ENCODE measurements at places on chromosomes 12 and 14.
A peak's percentile ranks its signal among the peaks of the same experiment; 100 is the strongest.

GRCh38 chr12:126523891-126524290 lies 1458.7 kb downstream of the AACS start:
- DNase-seq, result no peak

DNA sequence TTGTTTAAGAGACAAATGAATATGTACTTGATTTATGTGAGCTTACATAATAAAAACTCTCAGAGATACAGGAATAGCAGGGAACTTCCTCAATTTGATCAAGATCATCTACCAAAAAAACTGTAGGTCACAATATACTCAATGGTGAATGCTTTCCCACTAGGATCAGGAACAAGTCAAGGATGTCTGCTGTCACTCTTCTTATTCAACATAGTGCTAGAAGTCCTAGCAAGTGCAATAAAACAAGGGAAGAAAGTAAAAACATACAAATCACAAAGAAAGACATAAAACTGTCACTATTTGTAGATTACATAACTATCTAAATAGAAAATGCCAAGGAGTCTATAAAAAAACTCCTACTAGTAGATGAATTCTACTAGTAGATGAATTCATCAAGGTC lies 41.9 kb upstream of the PAWR start:
- no peak for DNase-seq

- DNase-seq, result no peak
Observed at GRCh38 chr12:85507456-85507855, 227.4 kb downstream of the ALX1 start.

DNA sequence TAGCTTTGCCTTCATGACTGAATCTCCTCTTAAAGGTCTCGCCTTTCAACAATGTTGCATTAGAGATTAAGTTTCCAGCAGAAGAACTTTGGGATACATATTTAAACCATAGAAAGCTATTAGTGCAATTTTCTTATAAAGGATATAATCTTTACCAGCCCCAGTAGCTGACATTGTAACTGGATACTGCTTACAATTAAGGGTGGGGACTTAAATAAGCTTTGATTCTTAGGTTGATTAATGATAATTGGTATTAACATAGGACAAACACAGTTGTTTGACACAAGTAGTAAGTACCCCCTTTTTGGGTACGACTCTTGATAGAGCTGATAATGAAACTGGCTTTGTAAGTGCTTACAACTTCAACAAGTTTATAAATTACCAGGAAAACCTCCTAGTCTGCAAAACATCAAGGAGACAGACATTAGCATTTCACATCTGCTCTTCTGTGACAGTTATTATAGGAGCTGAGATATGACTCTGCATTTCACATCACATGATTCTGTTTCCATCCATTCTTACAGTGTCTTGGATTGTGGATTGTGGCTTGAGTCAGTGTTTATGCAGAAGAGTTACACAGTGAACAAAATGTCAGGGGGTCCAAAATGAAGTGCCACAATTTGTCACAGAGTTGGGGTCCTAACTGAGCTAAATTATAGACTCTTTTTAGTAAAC lies 249.1 kb upstream of the E2F7 start:
- no peak for DNase-seq

DNA sequence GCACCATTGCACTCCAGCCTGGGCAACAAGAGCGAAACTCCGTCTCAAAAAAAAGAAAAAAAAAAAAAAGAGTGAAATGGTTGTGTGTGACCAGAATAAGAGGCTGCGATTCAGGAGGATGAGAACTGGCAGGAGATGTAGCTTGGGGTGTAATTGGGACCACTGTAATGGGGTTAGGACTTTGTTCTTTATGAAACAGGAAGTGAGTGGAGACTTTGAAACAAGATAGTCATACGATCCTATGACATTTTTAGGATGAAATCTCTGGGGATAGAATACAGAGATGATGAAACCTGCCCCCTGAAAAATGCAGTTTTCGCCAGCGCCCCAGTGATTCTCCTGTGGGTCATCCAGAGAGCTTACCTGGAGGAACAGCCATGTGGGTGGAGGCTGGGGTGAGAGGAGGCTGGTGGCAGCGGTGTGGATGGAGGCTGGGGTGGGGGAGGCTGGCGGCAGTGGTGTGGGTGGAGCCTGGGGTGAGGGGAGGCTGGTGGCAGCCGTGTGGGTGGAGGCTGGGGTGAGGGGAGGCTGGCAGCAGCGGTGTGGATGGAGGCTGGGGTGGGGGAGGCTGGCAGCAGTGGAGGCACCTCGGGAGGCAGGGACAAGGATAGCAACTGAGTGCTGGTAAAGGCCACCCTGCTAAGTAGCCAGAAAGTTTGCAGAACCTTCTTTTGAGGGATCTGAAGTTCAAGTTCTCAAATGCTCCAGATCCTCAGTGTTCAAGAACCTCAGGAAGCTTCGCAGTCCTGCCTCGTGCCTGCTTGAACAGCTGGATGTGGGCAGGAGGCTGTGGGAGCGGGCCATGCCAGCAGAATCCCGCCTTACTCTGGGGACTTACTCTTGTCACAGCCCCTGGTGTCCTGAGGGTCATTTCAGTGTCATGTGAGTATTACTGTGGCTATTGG lies 20.2 kb downstream of the FBXL14 start:
- DNase-seq, result no peak

GRCh38 chr12:123231931-123232330 lies 1.0 kb downstream of the MPHOSPH9 start:
- no peak for DNase-seq

GRCh38 chr14:88005978-88006851 lies 1.3 kb downstream of the GPR65 start:
- DNase-seq, result no peak

DNA sequence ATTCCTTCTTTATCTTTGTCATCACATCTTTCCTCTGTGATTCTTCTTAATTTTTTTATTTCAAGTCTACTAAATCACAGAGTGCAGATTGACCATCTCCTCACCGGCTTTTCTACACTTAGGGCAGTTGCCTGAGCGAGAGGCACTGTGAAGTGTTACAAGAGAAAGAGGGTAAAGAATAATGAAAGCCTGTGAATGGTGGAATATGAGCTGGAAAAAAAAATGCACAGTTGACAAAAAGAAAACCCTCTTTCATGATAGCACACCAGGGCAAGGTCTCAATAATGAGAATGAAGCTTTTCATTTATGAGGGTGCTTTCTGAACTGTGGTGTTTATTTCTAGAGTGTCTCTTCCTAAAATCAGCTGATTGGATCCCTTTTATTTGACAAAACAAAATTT lies 106.2 kb upstream of the PDE3A start:
- no peak for DNase-seq

- no peak for DNase-seq
Observed at GRCh38 chr14:68797121-68797670, 4.3 kb upstream of the ZFP36L1 start.

- no peak for DNase-seq
Observed at GRCh38 chr14:65880507-65880906, 468.0 kb downstream of the FUT8 start.

DNA sequence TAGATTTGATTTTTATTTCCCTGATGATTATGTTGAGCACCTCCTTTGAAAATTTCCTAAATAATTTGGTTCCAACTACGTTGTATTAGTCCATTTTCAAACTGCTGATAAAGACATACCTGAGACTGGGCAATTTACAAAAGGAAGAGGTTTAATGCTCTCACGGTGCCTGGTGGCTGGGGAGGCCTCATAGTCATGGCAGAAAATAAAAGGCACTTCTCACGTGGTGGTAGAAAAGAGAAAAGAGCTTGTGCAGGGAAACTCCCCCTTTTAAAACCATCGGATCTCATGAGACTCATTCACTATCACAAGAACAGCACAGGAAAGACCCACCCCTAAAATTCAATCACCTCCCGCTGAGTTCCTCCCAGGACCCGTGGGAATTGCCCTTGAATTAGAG lies 372.3 kb downstream of the RPL10L start:
- no peak for DNase-seq

DNA sequence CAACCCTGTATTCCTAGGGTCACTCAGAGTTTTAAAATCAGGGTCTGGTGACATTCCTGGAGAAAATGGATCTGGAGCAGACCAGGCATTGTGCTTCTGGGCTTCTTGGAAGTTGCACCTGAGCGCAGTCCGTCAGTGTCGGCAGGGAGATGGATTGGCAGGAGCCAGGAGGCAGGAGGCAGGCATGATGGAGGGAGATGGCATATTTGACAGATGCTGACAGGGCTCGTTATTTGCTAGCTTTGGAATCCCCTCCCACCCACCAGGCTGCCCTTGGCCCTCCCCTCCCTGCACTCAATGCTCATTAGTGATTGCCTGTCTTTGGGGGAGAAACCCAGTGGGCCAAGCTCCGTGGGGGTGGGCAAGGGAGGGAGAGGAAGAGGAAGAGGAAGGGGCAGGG lies 4.7 kb downstream of the CISTR start:
- no peak for DNase-seq

DNA sequence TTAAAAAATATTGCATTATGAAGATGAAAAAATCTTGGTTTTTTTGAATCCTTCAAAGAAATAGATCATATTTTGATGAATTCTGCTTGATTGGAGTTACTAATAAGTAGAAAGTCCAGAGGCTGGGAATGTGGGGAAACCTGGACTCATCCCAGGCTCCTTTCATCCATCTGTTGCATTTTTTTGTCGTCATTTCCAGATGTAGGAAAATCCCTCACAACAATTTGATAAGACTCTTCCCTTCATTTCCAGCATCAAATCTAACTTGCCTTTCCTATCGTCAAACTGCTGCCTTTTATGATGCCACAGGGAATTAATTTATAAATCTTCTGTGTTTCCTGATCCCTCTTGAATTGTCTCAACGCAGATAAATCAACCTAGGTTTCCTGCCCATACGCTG lies 211.6 kb downstream of the FBXL14 start:
- no peak for DNase-seq

DNA sequence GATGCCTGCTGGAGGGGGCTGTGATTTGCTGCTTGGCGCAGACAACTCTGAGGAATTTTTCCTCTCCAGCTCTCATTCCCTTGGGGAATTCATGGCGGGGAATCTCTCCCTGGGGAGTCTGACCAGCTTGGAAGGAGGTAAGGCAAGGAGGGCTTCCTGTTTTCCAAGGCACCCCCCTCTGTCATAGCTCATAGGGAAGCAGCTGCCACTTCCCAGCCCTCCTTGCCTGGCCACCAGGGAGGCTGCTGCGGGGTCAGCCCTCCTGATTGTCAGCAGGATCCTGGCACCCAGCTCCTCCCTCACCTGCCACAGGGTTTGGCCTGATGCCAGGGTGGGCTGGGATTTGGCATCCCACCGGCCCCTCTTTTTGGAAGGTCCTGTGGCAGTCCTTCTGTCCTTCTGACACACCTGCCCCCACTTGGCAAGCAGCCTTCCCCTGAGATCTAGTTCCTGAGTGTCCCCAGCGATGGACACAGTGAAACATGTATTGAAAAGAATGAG lies 74.9 kb downstream of the TSPAN9 start:
- peak; percentile 30 for DNase-seq

DNA sequence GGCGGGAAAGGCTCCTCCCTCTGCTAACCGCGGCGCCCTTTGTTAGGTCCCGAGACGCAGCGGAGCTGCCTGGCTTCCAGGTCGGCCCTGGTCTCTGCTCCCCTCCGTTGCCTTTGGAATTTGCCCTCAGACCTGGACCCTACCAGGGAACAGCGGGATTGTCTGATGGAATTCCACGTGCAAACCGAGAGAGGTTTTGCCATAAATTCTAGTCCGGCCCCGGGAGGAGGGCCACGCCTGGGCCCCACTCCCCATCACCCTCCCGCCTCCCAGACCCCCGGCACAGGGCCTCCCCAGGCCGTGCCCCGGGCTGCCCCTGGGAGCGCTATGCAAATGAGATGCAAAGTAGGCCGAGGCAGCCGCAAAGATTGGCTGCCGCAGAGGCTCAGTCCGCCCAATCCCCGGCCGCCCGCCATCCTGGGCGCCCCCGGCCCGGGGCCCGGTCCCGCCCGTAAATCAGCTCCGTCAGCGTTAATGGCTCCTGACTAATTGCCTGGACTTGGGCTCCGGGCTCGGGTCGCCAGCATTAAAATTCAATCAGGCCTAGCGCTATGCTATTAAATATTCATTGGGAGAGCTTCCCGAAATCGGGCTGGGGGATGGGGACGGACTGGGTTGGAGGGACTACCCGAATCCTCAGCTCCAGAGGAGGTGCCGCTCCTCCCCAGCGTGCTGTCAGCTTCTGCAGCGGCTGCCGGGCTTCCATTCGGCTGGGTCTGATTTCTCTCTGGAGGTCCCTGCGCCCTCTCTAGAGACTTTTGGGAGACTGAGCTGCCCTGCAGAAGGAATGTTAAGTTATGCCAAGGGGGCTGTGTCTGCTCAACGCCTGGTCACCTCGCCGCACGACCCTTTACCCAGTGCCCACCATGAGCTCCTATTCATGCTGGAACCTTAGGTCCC lies 15.7 kb upstream of the FIGNL2 start:
- DNase-seq, result peak; percentile 85

- peak; percentile 69 for DNase-seq
Observed at GRCh38 chr12:124655698-124656516, 88.5 kb upstream of the NCOR2 start.

GRCh38 chr12:108313241-108313605 lies 25.9 kb downstream of the CMKLR1 start:
- DNase-seq, result no peak

GRCh38 chr12:105018012-105018411 lies 31.9 kb downstream of the NOPCHAP1 start:
- no peak for DNase-seq

- DNase-seq, result no peak
Observed at GRCh38 chr12:53006810-53007309, 604 bp downstream of the EIF4B start.

- DNase-seq, result no peak
Observed at GRCh38 chr14:31286456-31287293, 79.1 kb upstream of the HECTD1 start.

DNA sequence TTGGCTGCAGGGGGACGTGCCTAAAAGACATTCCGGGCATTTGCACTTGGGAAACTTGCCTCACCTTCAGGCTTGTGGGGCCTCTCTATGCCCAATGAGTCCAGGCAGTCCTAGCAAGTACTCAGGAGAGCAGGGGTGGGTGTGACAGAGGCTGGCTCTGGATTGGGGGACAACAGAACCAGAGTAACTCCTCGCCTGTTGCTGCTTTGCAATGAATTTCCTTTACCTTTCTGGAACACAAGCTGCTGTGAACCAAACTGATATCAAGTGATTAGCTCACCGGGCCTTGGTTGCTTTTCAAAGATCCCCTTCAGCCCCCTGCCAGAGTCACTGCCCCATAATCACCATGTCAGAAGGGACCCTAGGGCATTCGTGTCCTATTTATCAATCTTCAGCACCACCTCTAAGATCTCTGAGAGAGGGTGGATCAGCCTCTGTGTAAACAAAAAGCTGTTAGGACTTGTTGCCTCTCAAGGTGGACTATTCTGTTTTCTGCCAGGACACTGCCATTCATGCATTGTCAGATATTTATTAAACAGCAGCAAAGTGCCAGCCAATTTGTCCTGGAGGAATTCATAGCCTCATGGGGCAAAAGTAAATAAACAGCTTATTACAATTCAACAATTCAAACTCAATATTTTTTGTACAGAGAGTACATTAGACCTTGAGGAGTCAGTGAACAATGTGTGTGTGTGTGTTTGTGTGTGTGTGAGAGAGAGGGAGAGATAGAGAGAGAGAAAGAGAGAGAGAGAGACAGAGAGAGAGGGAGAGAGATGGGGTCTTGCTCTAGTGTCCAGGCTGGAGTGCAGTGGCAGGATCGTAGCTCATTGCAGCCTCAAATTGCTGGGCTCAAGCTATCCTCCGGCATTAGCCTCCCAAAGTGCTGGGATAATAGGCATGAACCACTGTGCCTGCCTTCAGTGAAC lies 11.3 kb downstream of the NFATC4 start:
- DNase-seq, result no peak

- no peak for DNase-seq
Observed at GRCh38 chr12:68762691-68763090, 16.7 kb downstream of the SLC35E3 start.

Measured in right kidney (tissue), 9 donors.